Thoracic aorta (tissue), 2 donors: ENCODE measurements at places on chromosomes 16 and 17. TPM values are rescaled to one million over a fixed set of nuclear protein-coding genes. Genes with fewer than 3 reads are reported as not detected.

The C16orf46 gene
- 0.54 TPM for total RNA-seq

The KRTAP4-6 gene
- total RNA-seq: not detected

The TMIGD1 gene
- not detected for total RNA-seq

- no peak overlapping the region for H3K27ac ChIP-seq
- no peak for DNase-seq
- H3K4me3 ChIP-seq: no peak overlapping the region
- H3K4me1 ChIP-seq: no peaks in the 10 kb centered on the region
- H3K36me3 ChIP-seq: no peaks in the 10 kb centered on the region
- H3K27me3 ChIP-seq: no peaks in the 10 kb centered on the region
These were observed 26.7 kb upstream of the PLCG2 start for GRCh38 chr16:81752225-81752875.

GRCh38 chr17:56681561-56682266 lies 88.2 kb downstream of the NOG start:
- H3K36me3 ChIP-seq: no peaks in the 10 kb centered on the region
- DNase-seq: no peak
- no peaks in the 10 kb centered on the region for H3K27me3 ChIP-seq
- H3K27ac ChIP-seq: no peak overlapping the region
- H3K4me3 ChIP-seq: no peak overlapping the region

GRCh38 chr17:19644493-19645210 lies 3.9 kb upstream of the ALDH3A2 start:
- DNase-seq: no peak
- H3K4me1 ChIP-seq: peaks cover 13% of the 10 kb centered on the region
- H3K36me3 ChIP-seq: no peaks in the 10 kb centered on the region
- no peak overlapping the region for H3K27ac ChIP-seq
- H3K4me3 ChIP-seq: no peak overlapping the region
- H3K27me3 ChIP-seq: no peaks in the 10 kb centered on the region

The WNT3 gene
- 0.27 TPM for total RNA-seq

- no peak overlapping the region for H3K27ac ChIP-seq
- no peaks in the 10 kb centered on the region for H3K36me3 ChIP-seq
- DNase-seq: no peak
- no peaks in the 10 kb centered on the region for H3K4me1 ChIP-seq
- no peak overlapping the region for H3K4me3 ChIP-seq
These were observed 78.4 kb downstream of the NT5M start for GRCh38 chr17:17381446-17382064.

The CLDN6 gene
- total RNA-seq: not detected

DNA sequence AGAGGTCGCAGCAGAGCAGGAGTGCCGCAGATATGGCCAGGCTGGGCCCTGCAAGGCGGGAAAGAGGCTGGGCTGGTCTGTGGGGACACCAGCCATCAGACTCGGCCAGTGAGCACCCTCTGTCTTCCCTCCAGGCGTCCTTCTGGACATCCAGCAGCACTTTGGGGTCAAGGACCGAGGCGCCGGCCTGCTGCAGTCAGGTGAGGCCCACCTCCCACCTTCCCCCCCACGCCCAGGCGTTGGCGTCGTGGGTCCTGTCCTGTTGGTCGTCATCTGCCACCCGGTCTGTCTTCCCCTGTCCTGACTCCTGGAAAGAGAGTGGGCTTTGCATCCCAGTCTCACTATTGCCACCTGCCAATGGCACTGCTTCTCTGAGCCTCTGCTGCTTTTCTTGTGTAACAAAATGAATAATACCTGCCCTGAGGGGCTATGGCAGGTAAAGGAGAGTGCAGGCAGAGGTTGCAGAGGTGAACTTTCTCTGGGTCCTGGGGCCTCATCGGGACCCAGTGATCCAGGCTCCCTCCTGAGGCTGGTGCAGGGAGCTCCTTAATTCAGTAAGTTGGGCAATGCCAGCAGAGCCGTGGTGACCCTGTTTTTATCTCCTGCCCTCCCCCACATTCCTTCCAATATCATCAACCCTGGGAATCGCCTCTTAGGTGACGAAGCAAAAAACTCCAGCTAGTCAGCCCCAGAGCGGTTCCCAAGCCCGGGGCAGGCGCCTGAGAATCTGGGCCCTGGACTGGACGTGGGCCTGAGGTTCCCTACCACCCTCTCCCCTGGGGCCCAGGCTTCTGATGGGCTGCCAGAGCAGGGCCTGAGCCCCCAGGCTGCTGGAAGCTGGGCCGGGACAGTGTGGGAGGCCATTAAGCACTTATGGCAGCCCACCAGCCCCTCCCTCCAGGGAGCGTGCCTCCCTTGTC lies 14.7 kb downstream of the SPNS2 start:
- no peaks in the 10 kb centered on the region for H3K27me3 ChIP-seq
- H3K27ac ChIP-seq: peak overlapping the region; percentile 11
- H3K36me3 ChIP-seq: no peaks in the 10 kb centered on the region
- H3K4me1 ChIP-seq: peaks cover 13% of the 10 kb centered on the region
- no peak for DNase-seq
- no peak overlapping the region for H3K4me3 ChIP-seq

- peaks cover 33% of the 10 kb centered on the region for H3K4me1 ChIP-seq
- H3K27ac ChIP-seq: no peak overlapping the region
- H3K27me3 ChIP-seq: no peaks in the 10 kb centered on the region
These were observed 219.5 kb downstream of the MSI2 start for GRCh38 chr17:57475796-57476195.

- H3K27me3 ChIP-seq: no peaks in the 10 kb centered on the region
These were observed 178.3 kb downstream of the ENGASE start for GRCh38 chr17:79252886-79253285.

- H3K27ac ChIP-seq: no peak overlapping the region
- H3K4me1 ChIP-seq: peaks cover 12% of the 10 kb centered on the region
- H3K4me3 ChIP-seq: no peak overlapping the region
- no peaks in the 10 kb centered on the region for H3K27me3 ChIP-seq
- DNase-seq: no peak
- H3K36me3 ChIP-seq: no peaks in the 10 kb centered on the region
These were observed 32.9 kb downstream of the PGS1 start for GRCh38 chr17:78411241-78411857.

- no peaks in the 10 kb centered on the region for H3K36me3 ChIP-seq
- H3K4me3 ChIP-seq: no peak overlapping the region
- H3K27me3 ChIP-seq: no peaks in the 10 kb centered on the region
- no peak for DNase-seq
- no peak overlapping the region for H3K27ac ChIP-seq
These were observed 819.2 kb upstream of the EEF2KMT start for GRCh38 chr16:5916711-5917191.

The GAS2L2 gene
- not detected for total RNA-seq

The HBA1 gene
- total RNA-seq: 174 TPM

DNA sequence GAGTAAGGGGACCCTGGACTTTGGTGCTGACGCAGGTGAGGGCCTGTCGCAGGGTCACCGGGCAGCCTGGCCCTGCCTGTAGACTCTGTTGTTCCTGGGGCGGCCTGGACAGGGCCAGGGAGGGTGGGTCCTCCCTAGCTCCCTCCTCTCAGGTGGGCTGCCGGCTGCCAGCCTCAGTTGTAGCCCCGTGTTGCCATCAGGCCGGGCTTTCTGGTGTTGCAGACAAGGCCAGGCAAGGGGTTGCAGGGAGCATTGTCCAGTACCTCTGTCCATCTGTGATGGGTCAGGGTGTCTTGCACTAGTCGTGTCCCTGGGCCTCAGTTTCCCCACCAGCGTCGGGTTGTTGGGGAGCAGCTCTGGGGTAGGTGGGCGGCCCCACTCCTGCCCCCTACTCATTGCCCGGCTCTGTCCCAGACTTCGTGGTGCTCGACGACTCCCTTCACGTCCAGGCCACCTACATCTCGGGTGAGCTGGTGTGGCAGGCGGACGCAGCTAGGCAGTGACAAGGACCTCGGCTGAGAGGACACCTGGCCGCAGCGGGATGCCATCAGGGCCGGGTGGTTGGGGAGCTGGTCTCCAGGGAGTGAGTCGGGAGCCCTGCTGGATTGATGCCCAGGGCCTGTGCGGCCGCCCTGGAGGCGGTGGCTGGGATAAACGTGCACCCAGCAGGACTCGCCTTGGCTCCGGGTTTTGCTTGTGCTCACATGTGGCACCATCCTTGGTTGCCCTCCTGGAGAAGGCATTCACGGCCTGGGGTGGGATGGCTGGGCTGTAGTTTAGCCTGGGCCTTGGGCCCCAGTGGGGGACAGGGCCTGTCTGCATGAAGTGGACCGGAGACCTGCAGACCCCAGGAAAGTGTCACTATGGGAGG lies 1.9 kb downstream of the CEMP1 start:
- H3K27ac ChIP-seq: no peak overlapping the region
- no peak for DNase-seq
- peaks cover 27% of the 10 kb centered on the region for H3K36me3 ChIP-seq
- no peak overlapping the region for H3K4me3 ChIP-seq

DNA sequence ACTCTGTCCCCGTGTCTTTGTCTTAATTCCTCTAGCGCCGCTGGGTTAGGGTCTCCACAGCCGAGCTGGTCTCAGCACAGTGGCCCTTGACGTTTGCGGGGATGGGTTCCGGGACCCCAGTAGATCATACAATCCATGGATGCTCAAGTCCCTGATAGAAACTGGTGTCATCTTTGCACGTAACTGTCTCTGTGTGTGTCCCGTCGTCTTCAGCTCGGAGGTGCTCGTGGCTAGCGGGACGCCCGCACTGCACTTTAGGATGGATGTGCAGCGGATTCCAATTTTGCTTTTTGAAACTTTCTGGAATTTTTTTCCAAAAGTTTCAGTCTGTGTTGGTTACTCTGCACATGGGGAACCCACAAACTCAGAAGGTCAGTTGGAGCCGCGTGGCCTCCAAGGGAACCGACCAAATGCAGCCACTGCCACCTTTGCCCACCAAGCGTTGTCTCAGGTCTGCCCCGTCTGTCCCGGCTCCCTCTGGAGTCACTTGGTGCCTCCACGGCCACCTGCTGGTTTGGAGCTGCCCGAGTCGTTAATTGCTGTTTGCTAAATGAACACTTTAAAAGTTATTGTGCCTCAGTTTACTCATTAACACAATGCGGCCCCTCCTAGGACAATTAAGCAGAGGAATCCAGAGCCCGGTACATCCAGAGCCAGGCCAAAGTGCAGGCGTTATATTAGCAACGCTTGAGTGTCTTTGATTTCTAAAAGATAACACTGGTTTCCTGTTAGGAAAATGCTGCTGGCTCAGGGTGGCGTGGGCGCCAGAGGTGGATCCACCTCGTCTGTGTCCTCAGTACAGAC lies 5.3 kb upstream of the DPEP1 start:
- no peak overlapping the region for H3K27ac ChIP-seq
- H3K4me3 ChIP-seq: no peak overlapping the region
- DNase-seq: no peak
- no peaks in the 10 kb centered on the region for H3K4me1 ChIP-seq
- no peaks in the 10 kb centered on the region for H3K36me3 ChIP-seq

- H3K4me1 ChIP-seq: peaks cover 5% of the 10 kb centered on the region
- peaks cover 56% of the 10 kb centered on the region for H3K36me3 ChIP-seq
- DNase-seq: no peak
- no peaks in the 10 kb centered on the region for H3K27me3 ChIP-seq
- H3K4me3 ChIP-seq: no peak overlapping the region
These were observed 354.8 kb downstream of the SEC14L1 start for GRCh38 chr17:77495575-77495974.

DNA sequence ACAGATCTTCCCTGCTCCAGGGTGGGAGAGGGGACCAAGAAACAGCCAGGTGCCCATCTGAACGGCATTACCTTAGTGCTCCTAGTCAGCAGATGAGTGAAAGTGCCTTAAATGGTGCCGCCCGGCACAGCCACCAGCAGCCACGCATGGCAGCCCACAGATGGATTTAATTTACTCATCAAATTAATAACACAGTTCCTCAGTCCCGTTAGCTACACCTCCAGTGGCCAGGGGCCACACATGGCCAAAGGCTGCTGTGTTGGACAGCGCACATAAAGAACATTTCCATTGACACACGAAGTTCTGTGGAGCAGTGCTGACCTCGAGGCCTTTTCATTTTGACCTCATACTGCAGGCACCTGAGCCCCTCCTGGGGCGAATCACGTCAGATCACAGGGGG lies 166.3 kb downstream of the CMIP start:
- H3K36me3 ChIP-seq: no peaks in the 10 kb centered on the region
- no peak overlapping the region for H3K27ac ChIP-seq
- no peaks in the 10 kb centered on the region for H3K27me3 ChIP-seq
- H3K4me3 ChIP-seq: no peak overlapping the region

The P2RX5 gene
- not detected for total RNA-seq

DNA sequence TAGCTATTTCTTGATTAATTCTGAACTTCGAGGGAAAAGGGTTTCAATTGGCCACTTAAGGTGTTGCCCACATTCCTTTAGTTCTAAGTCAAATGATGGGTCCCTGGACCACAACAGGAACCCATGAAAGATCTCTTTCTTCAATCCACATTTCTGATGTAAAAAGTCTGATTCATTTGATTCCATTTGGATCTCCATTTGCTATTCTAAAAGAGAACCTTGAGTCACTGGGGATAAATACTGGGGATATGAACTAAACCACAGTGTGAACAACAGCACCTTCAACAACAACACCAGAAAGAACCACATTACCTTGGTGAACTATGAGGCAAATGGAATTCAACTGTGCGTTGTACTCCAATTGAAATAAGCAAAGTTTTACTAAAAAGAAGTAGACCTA lies 108.9 kb upstream of the IRX5 start:
- H3K36me3 ChIP-seq: no peaks in the 10 kb centered on the region
- H3K4me1 ChIP-seq: no peaks in the 10 kb centered on the region
- H3K27ac ChIP-seq: no peak overlapping the region
- H3K4me3 ChIP-seq: no peak overlapping the region
- no peaks in the 10 kb centered on the region for H3K27me3 ChIP-seq

DNA sequence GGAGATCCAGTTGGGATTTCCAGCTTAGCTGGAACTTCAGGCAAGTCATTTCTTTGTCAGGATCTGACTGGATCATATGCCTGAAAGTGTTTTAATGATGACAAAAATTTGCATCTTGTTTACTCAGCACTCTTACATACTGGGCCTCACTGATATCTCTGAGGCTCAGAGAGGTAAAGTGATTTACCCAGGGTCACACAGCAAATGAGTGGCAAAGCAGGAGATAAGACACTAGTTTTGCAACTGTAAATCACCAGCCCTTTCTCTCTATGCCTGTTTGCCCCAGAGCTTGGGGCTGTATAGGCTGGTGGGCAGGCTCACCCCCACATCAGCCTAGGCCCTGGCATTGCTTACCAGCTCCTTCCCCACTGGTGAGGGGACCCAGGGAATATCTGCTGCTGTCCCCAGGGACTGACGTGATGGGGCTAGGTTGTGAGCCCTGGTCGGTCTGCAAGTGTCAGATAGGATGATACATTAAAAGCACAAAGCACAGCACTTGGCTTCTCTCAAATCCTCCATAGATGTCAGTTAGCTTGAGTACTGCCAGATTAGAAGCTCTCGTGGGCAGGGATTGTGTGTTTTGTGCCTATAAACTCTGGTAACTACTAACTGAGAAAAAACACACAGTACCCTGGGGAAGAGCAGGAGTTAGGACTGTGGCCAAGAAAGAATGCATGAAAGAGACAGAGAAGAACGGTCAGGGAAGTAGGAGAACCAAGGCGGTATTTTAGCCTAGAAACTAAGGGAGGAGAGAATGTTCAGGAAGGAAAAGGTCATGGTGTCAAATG lies 165.4 kb downstream of the COPRS start:
- no peak overlapping the region for H3K4me3 ChIP-seq
- H3K27ac ChIP-seq: peak overlapping the region; percentile 73
- no peaks in the 10 kb centered on the region for H3K27me3 ChIP-seq
- peaks cover 31% of the 10 kb centered on the region for H3K4me1 ChIP-seq
- H3K36me3 ChIP-seq: no peaks in the 10 kb centered on the region

- no peaks in the 10 kb centered on the region for H3K27me3 ChIP-seq
- peaks cover 28% of the 10 kb centered on the region for H3K4me1 ChIP-seq
- H3K27ac ChIP-seq: peak overlapping the region; percentile 84
These were observed 10.1 kb upstream of the SLC16A5 start for GRCh38 chr17:75077496-75078283.

GRCh38 chr17:31494259-31495021 lies 103.0 kb downstream of the RAB11FIP4 start:
- no peaks in the 10 kb centered on the region for H3K27me3 ChIP-seq
- H3K4me1 ChIP-seq: no peaks in the 10 kb centered on the region
- DNase-seq: no peak
- no peak overlapping the region for H3K27ac ChIP-seq
- H3K4me3 ChIP-seq: no peak overlapping the region
- no peaks in the 10 kb centered on the region for H3K36me3 ChIP-seq
